Right lobe of liver (tissue), 6 donors: ENCODE measurements at places on chromosomes 11 and 22. TPM values are rescaled to one million over a fixed set of nuclear protein-coding genes. Genes with fewer than 3 reads are reported as not detected.

GRCh38 chr11:64839887-64840782, 4.3 kb downstream of the CDC42BPG start:
- H3K4me1 ChIP-seq = no peaks in the 10 kb centered on the region
- no peaks in the 10 kb centered on the region for H3K36me3 ChIP-seq
- no peak overlapping the region for H3K4me3 ChIP-seq
- DNase-seq = no peak
- no peak overlapping the region for H3K27ac ChIP-seq
- no peaks in the 10 kb centered on the region for H3K27me3 ChIP-seq

DNA sequence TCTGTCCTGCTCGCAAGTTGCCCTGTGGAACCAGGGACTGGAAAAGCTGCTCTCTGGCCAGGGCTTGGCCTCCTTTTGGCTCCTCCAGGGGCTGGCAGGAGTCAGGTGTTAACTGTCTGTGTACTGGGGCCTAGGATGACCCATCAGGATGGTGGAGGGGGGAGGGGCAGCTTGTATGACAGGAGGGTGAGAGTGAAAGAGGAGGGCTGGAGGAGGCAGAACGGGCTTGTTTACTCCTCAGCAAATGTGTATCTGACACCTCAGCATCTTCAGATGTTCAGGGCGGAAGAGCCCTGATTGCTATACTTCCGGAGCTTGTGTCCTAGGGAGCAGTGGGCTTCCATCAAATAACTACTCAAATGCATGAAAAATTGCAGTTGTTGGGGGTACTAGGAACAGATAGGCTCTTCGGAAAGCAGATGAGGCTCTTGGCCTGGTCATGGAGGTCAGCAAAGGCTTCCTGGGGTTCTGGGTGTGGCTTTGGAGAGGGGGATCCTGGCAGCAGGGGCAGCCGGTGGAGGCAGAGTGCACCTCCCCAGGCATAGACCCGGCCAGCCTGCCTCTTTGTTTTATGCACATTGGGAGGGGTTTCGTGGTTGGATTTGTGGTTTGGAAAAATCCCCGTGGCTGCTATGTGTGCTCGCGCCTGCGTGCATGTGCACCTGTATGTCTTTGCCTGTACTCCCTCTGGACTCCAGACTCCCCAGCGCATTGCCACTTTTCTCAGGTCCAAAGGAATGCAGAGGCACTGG, 31.2 kb downstream of the CD82 start:
- H3K27me3 ChIP-seq = no peaks in the 10 kb centered on the region
- H3K36me3 ChIP-seq = no peaks in the 10 kb centered on the region
- DNase-seq = no peak
- no peak overlapping the region for H3K4me3 ChIP-seq
- peaks cover 23% of the 10 kb centered on the region for H3K4me1 ChIP-seq

- no peaks in the 10 kb centered on the region for H3K27me3 ChIP-seq
These were observed 10.6 kb upstream of the NNMT start for GRCh38 chr11:114285599-114285998.

- H3K4me3 ChIP-seq = no peak overlapping the region
- no peaks in the 10 kb centered on the region for H3K4me1 ChIP-seq
- no peak overlapping the region for H3K27ac ChIP-seq
These were observed 82.1 kb downstream of the HIPK3 start for GRCh38 chr11:33339247-33339646.

GRCh38 chr11:93747122-93747521, 5.7 kb downstream of the C11orf54 start:
- no peaks in the 10 kb centered on the region for H3K27me3 ChIP-seq
- H3K27ac ChIP-seq = peak overlapping the region; percentile 97
- H3K4me3 ChIP-seq = peak overlapping the region; percentile 29
- peaks cover 16% of the 10 kb centered on the region for H3K36me3 ChIP-seq
- H3K4me1 ChIP-seq = peaks cover 3% of the 10 kb centered on the region

GRCh38 chr11:29481738-29482137, 535.1 kb downstream of the KCNA4 start:
- H3K27me3 ChIP-seq = no peaks in the 10 kb centered on the region
- no peak for DNase-seq
- no peaks in the 10 kb centered on the region for H3K4me1 ChIP-seq
- H3K27ac ChIP-seq = no peak overlapping the region

GRCh38 chr11:114295676-114296604, at the start of gene NNMT:
Gene NNMT, plus strand, starts transcription at chr11:114296399. Its CDS starts 158 bp downstream, at chr11:114296557.
- H3K4me3 ChIP-seq = peak within 1 kb of the TSS; percentile 69
- DNase-seq = peak; percentile 78
- peaks cover 38% of the 10 kb centered on the region for H3K4me1 ChIP-seq
- H3K27me3 ChIP-seq = no peaks in the 10 kb centered on the region

SLN gene
- total RNA-seq = 0.55 TPM

PNPLA5 gene
- not detected for total RNA-seq

PAX6 gene
- total RNA-seq = not detected

MRGPRE gene
- total RNA-seq = not detected

MPZL2 gene
- total RNA-seq = 22.0 TPM

SLC6A5 gene
- total RNA-seq = not detected

PLAAT5 gene
- total RNA-seq = not detected

RAB38 gene
- 0.19 TPM for total RNA-seq

RASD2 gene
- total RNA-seq = not detected
